B cell (primary cell): ENCODE measurements at places on chromosomes 6 and 20. TPM values are rescaled to one million over a fixed set of nuclear protein-coding genes. Genes with fewer than 3 reads are reported as not detected.
A peak's percentile ranks its signal among the peaks of the same experiment; 100 is the strongest.

Gene CPXM1
- polyA plus RNA-seq, result 0.21 and 2.0 TPM in 2 replicates

DNA sequence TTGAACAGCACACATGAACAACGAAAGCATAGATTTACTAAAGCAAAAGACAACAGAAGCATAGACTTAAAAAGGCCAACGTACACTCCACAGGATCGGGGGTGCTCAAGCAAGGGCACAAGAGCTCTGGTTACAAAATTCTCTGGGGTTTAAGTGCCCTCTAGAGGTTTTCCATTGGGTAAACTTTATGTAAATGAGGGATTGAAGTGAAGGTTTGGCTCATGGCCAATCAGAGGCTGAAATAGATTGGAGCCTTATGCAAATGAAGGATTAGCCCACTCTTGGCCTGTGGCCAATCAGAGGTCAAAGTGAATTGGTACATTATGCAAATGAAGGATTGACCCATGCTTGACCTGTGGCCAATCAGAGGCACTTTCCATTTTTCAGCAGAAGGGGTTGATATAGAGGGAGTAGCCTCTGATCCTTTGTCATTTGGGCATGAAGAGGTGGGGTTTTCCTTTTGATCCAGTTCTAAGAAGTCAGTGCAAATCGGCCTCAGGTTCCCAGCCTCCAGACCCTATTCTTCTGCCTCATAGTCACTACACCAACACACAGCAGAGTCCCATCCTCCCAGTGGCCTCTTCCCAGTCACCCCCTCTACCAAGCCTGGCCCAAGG lies 244.9 kb downstream of the THBS2 start:
- DNase-seq, result no peak

GRCh38 chr6:96683819-96684528 lies 121.0 kb downstream of the FHL5 start:
- DNase-seq, result no peak

GRCh38 chr20:50517817-50518154 lies 7.6 kb downstream of the PTPN1 start:
- DNase-seq, result no peak

DNA sequence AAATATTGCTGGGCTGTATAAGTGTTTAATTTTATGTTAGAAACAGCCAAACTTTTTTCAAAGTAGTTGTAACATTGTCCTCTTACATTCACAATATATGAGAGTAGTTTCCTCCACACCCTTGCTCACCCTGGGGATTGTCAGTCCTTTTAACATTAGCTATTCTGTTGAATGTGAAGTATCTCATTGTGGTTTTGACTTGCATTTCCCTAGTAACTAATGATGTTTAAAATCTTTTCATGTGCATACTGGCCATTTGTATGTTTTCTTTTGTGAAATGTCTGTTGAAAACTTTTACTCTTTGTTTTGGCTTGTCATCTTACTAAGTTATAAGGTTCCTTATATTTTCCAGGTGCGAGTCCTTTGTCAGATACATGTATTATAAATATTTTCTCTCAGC lies 32.9 kb downstream of the TRIM38 start:
- peak; percentile 24 for DNase-seq

DNA sequence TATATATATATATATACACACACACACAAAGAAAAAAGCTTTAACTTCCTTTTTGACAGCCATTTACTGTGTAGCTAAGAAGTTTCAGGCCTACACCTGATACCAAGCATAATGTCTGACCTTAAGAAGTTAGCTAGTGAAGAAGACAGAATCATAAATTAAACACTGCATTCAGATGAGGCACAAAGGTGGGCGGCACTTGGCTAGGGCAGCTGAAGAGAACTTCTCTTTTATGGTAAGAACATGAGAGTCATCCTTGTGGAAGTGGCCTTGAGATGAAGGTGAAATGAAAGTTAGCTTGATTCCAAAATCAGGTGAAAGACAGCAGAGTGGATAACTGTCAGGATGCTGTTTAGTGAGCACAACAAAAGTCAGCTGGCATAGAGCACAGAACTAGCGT lies 46.5 kb downstream of the HTR1B start:
- DNase-seq, result no peak

DNA sequence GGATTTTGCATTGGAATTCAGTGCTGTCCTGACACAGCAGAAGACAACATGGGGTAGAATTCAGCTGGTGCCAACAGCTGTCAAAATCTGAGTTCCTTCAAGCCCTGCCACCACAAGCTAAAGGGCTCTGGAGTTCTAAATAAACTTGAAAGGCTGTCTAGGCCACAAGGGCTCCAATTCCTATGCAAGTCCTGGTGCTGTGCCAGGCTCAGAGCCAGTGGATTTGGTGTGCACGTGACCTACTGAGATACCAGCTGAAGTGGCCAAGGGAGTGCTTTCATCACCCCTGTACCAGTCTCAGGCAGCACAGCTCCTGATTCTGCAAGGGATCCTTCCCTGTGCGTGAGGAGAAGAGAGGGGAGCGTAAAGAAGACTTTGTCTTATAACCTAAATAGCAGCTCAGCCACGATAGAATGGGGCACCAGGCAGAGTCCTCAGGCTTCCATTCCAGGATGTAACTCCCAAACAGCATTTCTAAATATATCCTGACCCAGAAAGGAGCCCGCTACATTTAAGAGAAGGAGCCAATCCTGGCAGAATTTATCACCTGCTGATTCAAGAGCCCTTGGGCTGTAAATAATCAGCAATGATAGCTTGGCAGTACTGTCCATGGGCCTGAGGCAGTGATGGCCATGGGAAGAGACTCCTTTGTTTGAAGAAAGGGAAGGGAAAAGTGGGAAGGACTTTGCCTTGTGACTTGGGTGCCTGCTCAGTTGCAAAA lies 881.2 kb upstream of the EPHA7 start:
- no peak for DNase-seq
